Left ventricle myocardium superior (tissue), 1 donor: ENCODE measurements at places on chromosomes 11 and 22. TPM values are rescaled to one million over a fixed set of nuclear protein-coding genes. Genes with fewer than 3 reads are reported as not detected.

DNA sequence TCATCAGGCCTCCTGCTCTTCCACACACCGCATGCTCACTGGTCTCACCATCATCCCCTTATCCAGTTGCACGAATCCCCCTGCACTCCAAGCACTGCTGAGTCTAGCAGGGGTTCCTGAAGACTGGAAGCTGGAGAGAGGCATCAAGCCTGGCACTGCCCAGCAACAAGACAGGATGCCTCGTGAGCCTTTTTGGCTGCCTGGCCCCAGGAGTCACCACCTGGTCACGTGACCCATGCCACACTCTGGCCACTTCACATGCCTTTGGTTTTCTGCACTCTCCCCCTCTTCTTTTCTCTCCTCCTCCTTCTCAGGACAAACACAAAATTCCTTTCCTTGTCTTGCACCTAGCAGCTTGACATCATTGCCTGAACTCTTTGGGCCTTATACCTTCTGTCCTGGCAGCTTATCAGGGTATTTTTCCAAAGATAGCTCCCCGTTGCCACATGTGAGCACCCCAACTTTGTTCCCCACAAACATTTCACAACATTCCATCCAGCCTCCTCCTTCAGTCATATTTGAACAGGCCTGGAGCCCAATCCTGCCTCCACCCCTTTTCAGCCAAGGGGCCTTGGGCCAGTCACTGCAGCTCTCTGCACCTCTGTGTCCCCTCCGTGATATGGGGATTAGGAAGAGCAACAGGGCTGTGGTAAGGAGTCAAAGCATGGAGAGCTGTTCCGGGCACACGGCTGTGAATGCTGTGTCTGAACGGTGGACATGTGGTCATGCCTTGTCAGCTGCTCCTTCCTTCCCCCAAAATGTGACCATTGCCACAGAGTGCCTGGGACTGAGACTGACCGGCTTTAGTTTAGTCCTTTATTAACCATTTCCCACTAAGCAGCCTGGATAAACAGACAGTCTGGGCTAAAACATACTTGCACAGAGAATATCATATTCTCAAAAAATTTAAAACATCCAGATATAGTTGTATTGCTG, 2.8 kb upstream of the PACSIN2 start:
- DNase-seq, result no peak

GRCh38 chr11:61532134-61533038, 23.8 kb downstream of the LRRC10B start:
- peak; percentile 48 for DNase-seq

- no peak for DNase-seq
Observed at GRCh38 chr11:119483881-119484371, 61.0 kb upstream of the THY1 start.

GRCh38 chr11:35245056-35245455, 106.1 kb downstream of the CD44 start:
- DNase-seq, result no peak

- no peak for DNase-seq
Observed at GRCh38 chr11:40514124-40514523, 945.3 kb downstream of the LRRC4C start.

DNA sequence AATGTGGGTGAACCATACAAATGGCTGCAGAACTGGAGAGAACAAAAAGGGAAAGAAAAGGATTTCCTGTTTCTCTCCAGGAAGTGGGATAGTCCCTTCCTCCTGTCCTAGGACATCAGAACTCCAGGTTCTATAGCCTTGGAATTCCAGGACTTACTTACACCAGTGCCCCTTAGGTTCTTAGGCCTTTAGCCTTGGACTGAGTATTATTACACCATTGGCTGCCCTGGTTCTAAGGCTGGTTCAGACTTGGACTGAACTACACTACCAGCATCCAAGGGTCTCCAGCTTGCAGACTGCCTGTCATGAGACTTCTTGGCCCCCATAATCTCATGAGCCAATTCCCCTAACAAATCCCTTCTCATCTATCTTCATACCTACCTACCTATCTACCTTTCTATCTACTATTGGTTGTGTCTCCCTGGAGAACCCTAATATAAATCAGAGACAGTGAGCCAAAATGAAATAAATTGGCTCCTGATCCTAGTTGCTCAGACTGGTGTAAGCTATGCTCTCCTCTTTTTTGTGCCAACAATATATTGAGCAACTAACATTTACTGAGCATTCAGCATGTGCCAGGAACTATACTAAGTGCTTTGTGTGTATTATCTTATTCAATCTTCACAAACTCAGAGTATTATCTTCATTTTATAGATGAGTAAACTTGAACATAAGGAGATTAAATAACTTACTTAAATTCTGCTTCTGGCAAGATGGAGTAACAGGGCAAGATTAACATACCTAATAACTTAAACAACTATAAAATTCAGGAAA, 303.7 kb downstream of the TTC28 start:
- DNase-seq, result no peak

- no peak for DNase-seq
Observed at GRCh38 chr11:111715142-111715816, 50.9 kb downstream of the PPP2R1B start.

- no peak for DNase-seq
Observed at GRCh38 chr11:7467652-7468051, 17.7 kb upstream of the OLFML1 start.

DNA sequence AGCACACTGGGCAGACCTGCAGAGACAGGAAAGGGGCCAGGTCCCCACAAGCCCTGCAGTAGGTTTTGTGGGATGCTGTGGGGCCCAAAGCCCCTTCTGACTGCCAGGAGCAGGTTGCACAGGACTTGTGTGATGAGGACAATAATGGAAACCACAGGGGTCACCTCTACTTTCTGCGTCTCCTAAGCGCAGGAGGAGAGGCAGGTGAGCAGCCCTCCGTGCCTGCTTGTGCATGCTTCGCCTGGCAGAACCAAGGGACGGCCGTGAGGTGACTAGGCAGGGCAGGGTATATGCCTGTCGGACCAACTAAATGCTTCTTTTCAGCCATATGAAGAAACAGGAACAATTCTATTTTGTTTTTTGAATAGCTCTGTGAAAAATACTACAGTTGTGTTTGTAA, 77.9 kb upstream of the PITPNB start:
- no peak for DNase-seq

- no peak for DNase-seq
Observed at GRCh38 chr11:70491696-70492472, 93.6 kb downstream of the CTTN start.

DNA sequence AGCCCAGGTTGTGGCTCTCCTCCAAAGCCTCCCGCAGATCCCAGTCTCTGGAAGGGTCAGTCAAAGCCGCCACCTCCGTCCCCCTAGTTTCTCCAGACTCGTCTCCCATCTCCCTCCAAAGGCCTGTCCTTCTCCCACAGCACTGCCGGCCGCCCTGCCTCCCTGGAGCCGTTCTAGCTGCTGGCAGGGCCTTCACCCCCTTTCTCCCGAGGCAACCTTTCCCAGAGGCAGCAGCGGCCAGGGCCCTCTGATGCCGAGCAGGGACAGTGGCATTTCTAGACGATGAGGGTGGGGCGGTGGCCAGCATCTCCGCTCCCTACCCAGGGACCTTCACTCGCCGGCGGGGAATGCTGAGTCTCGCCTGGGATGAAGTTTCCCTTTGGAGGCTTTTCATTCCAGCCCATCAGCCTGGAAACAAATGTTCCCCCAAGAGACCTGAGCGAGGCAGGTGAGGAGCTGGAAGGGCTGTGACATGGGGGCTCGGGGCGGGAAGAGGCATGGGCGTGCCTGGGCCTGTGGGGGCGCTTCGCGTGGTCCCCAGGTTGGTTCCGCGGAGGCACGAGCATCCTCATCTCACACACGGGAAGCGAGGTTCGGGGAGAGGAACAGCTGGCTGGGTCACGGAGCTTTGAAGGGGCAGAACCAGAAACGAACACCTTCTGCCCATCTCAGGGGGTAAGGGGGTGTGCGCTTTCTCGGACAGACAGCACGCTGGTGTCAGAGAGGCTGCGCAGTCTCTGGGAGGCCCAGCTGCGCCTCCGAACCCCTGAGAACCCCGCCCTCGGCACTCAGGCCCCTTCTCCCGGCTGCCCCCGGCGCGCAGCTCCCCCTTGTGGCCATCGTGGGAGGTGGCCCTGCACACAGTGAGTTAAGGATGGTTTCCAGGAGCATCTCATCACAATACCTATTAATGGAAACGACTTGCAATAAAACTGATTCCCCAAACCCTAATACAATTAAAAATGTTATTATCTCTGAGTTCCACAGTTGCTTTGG, 18.1 kb upstream of the KLHL35 start:
- DNase-seq, result no peak

- DNase-seq, result peak; percentile 24
Observed at GRCh38 chr11:3202759-3203158, 15.9 kb downstream of the MRGPRG start.

DNA sequence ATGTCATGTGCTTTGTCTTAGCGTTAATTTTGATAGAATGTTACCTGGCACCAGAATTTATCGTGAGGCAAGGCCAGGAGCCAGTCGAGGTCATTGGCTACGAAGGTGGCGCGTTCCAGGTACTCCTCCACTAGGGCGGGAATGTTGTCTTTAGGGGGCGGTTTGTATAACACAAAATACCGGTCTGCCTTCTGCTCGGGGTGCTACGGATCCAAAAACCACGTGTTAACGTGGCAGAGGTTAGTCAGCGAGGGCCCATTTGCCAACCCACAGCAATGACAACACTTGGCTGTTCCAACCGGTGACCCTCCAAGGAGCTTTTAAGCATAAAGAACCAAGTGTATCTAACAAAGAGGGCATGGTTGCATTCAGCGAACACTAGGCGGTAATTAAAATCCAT, 12.5 kb downstream of the ASCC2 start:
- no peak for DNase-seq

DNA sequence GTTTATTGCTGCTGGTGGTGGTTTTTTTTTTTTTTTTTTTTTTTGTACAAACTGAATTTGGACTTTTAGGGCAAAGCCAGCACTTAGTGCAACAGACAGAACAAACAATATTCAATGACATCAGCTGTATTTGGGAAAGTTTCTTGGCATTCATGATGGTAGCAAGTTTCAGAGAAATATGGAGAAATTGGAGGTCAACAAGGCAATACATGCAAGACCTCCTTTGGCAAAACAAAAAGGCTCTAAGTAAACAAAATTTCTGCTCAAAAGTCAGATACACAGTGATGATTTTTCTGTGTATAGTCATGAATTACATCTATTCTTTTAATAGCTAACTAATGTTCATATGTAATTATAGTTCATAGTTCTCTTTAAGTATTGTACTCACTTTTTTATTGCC, 612.5 kb upstream of the LUZP2 start:
- no peak for DNase-seq

DNA sequence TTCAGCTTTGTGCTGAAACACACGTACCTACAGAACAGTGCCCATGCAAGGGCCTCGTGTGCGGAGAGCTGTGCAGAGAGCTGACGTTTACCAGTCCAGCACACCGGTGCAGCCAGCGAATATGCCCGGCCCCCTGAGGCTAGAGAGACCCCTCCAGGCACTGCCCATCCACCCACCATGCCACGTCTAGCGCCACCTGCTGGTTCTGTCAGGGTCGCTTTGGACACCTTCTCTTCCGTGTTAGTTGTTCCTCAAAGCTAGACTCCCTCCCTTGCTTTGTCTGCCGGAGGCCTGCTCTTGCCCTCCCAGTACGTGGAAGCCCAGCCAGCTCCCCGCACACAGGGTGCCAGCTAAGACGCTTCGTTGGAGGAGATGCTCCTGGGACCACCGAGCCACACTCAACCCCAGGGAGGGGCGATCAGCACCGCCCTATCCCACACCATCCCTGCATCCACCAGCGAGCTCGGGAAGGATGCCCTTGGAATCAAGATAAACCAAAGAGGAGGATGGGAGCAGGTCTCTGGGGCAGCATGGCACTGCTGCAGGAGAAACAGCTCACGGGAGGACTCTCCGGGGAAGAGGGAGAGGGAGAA, 43.4 kb downstream of the CPT1A start:
- DNase-seq, result peak; percentile 56

MRGPRF gene
- 5.5 TPM for total RNA-seq

UBE2L6 gene
- 18.0 TPM for total RNA-seq

IRF7 gene
- 14.4 TPM for total RNA-seq

BDNF gene
- total RNA-seq, result 2.4 TPM

SNU13 gene
- total RNA-seq, result 229 TPM

MYOD1 gene
- total RNA-seq, result not detected

POU2F3 gene
- total RNA-seq, result not detected

VPREB1 gene
- not detected for total RNA-seq

HEPN1 gene
- total RNA-seq, result not detected

MS4A6A gene
- 49.3 TPM for total RNA-seq
